ENCODE measurements at places on chromosomes 7 and 10. TPM values are rescaled to one million over a fixed set of nuclear protein-coding genes. Genes with fewer than 3 reads are reported as not detected.
A peak's percentile ranks its signal among the peaks of the same experiment; 100 is the strongest.

Gene GPR22
- total RNA-seq, result not detected

Gene MOGAT3
- total RNA-seq, result 0.11 TPM

Gene SP4
- 31.5 TPM for total RNA-seq

- peak; percentile 23 for DNase-seq
Observed at GRCh38 chr7:47576031-47576865, 5.7 kb downstream of the TNS3 start.

- no peak for DNase-seq
Observed at GRCh38 chr10:112996462-112996861, 46.4 kb downstream of the TCF7L2 start.

- no peak for DNase-seq
Observed at GRCh38 chr10:115092555-115093285, 445 bp upstream of the ATRNL1 start.

DNA sequence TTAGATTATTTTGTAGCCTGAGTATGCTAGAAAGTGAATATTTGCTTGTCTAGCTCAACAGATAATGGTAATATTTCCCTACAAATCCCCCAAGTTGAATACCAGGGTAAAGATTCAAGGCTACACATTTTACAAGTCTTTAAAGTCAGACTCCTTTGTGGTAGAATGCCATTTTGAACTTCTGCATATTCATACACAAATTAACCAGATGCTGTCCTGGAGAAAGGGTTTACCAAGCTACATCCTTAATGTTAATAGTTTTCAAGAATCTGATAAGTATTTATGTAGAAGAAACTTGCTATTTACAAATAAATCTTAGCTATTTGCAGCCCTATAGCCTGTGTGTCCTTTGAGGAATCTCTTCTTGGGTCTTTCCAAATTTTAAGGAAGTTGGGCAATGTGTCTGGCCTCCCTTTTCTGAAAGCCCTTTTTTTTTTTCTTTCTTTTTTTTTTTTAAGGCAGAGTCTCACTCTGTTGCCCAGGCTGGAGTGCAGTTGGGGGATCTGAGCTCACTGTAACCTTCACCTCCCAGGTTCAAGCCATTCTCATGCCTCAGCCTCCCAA, 82.6 kb downstream of the CPEB3 start:
- no peak for DNase-seq

DNA sequence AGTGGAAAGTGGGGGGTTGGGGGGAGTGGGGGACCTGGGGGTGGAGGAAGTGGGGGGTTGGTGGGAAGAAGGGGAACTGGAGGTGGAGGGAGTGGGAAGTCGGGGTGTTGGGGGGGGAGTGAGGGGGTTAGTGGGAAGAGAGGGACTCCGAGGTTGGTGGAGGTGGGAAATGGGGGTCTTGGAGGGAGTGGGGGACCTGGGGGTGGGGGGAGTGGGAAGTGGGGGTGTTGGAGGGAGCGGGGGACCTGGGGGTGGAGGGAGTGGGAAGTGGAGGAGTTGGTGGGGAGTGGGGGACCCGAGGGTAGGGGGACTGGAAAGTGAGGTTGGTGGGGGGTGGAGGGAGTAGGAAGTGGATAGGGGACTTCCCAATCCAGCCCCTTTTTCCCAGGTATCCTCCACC, 906 bp upstream of the MMD2 start:
- DNase-seq, result no peak

- DNase-seq, result no peak
Observed at GRCh38 chr7:50631639-50632038, 66.4 kb upstream of the DDC start.

DNA sequence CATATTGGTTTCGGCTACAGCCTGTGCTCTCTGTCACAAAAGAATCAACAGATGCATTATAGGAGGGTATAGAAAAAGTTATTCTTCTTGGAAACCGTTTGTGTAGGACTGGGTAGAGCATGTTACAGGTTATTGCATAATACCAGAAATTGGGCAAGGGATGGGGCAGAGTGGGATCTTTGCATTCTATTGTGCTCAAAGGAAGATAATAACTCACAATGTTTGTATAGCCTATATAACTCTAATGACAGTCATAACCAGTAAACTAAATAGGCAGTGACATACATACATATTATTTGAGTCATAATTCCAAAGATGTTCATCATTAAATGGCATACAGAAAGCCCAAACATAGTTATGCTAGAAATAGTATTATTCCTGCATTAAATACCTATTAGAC, 179.7 kb downstream of the XPNPEP1 start:
- DNase-seq, result no peak

GRCh38 chr7:137990251-137990941, 11.5 kb downstream of the CREB3L2 start:
- no peak for DNase-seq

All from CD4-positive, alpha-beta T cell (primary cell).